T-cell (primary cell): ENCODE measurements at places on chromosomes 4 and X. TPM values are rescaled to one million over a fixed set of nuclear protein-coding genes. Genes with fewer than 3 reads are reported as not detected.

DNA sequence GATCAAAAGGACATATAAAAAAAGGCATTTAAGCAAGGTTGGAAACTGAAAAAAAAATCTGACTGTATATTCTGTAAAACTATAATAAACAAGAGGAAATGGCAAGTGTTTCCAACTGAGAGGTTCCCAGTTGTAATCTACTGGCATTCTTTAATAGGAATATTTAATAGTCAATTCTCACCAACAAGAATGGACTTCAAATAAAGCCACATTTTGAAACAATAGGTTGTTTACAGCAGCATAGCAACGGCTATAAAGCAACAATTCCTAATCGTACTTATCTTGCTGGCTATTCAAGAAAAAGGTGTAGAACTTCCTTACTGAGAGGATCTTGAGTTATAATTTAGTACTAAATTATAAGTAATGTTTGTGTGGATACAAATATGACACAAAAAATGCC is 75.5 kb downstream of the VEGFC start:
- no peak overlapping the region for H3K4me3 ChIP-seq
- no peaks in the 10 kb centered on the region for H3K27me3 ChIP-seq
- no peaks in the 10 kb centered on the region for H3K4me1 ChIP-seq
- H3K27ac ChIP-seq, result no peak overlapping the region

The SHROOM2 gene
- total RNA-seq, result 0.06 TPM

The RBMX gene
- total RNA-seq, result 209 TPM

DNA sequence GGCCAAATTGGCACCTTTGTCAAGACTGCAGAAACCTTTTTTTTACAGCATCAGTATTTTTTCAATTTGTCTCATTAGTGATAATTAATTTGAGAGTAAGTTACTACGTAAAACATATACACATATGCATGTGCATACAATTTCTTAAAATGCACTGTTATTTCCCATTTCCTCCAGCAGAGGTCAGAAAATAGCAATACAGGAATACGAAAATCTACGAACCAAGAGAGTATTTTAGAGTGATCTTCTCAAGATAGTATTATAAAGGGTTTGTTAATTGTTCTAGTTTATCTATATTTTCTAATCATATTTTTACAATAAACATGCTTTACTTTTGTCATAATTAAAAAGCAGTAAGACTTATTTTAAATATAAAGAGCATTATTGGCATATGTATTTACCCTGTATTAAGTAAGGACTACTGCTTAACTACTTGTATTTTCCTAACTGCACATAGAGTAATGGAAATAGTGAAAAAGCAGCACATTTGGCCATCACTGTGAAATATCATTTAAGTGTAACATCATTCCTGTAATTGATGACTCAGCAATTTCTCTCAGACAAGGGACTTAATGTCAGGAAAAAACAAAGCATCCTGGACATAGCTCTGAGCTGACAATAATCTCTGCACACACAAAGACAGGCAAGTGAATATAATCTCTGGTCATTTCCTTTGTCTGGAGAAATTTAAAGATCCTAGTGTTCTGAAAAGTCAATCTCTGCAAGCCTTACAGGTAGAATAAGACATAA is 45.6 kb downstream of the MAOB start:
- no peak overlapping the region for H3K4me3 ChIP-seq
- H3K27ac ChIP-seq, result no peak overlapping the region
- H3K4me1 ChIP-seq, result no peaks in the 10 kb centered on the region
- no peaks in the 10 kb centered on the region for H3K27me3 ChIP-seq

The SYN1 gene
- total RNA-seq, result 0.92 TPM

- no peak overlapping the region for H3K4me3 ChIP-seq
- H3K36me3 ChIP-seq, result no peaks in the 10 kb centered on the region
- no peak for DNase-seq
- no peak overlapping the region for H3K27ac ChIP-seq
Observed at GRCh38 chr4:114046331-114046730, 66.9 kb upstream of the ARSJ start.

GRCh38 chrX:40031911-40032310 is 65.8 kb downstream of the BCOR start:
- DNase-seq, result no peak
- H3K27me3 ChIP-seq, result no peaks in the 10 kb centered on the region

DNA sequence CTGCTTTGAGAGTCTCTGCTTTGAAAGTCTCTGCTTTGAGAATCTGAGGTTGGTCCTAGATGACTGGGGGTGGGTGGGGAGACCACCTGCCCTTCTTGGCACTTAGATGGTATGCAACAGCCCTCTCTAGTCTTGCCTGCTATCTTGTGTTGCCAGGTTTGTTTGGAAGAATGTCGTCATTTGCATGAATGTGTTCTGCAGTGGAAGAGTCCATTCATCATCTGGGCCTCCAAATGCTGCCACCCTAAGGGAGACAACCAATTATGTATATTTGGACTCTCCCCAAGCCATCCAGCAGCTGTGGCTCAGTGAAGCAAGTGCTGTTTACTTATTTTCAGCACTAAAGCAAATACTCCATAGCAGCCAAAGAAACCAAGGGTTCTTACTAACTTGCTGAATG is 44.6 kb upstream of the TRPC5OS start:
- no peaks in the 10 kb centered on the region for H3K27me3 ChIP-seq
- H3K36me3 ChIP-seq, result no peaks in the 10 kb centered on the region
- no peak for DNase-seq
- H3K4me1 ChIP-seq, result no peaks in the 10 kb centered on the region
- H3K27ac ChIP-seq, result no peak overlapping the region

The TRPC3 gene
- total RNA-seq, result 0.18 TPM

GRCh38 chr4:141543706-141544105 is 92.7 kb upstream of the IL15 start:
- no peak overlapping the region for H3K4me3 ChIP-seq
- H3K4me1 ChIP-seq, result no peaks in the 10 kb centered on the region
- no peaks in the 10 kb centered on the region for H3K27me3 ChIP-seq

DNA sequence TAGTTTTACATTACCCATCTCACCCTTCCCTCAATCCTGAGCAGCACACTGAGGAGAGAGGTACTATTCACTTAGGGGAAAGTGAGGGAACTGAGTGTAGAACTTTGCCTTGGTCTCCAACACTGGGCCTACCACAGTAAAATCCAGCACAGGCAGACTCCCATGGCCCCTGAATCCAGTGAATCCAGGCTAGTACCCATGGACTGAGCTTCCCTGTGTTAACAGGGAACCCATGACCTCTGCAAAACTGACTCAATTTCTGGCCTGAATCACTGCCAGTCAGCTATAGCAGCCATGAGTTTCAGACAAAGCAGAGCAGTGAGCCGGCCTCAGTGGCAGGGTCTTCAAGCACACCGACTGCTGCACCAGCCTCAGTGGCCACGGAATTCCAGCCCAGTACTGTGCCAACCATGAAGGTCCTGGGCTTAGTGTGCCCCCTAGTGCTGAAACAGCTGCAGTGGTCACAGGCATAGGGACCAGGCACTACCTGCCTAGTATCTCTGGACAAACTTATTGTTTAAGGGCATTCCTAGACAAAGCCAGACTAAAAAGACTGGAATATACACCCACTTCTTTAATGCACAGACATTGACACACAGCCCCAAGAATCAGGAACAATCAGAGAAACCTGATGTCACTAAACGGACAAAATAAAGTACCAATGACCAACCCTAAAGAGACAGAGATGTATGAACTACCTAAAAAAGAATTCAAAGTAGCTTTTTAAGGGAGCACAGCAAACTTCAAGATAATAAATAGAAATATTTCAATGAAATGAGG is 127.4 kb upstream of the RPL34 start:
- no peak for DNase-seq
- no peak overlapping the region for H3K27ac ChIP-seq
- H3K36me3 ChIP-seq, result no peaks in the 10 kb centered on the region
- H3K4me1 ChIP-seq, result no peaks in the 10 kb centered on the region
- H3K27me3 ChIP-seq, result no peaks in the 10 kb centered on the region
- H3K4me3 ChIP-seq, result no peak overlapping the region

The GLRA2 gene
- not detected for total RNA-seq

GRCh38 chrX:24369816-24370215 is 9.4 kb downstream of the SUPT20HL1 start:
- H3K4me1 ChIP-seq, result peaks cover 9% of the 10 kb centered on the region
- no peaks in the 10 kb centered on the region for H3K27me3 ChIP-seq
- H3K4me3 ChIP-seq, result no peak overlapping the region
- no peak for DNase-seq
- H3K27ac ChIP-seq, result no peak overlapping the region

DNA sequence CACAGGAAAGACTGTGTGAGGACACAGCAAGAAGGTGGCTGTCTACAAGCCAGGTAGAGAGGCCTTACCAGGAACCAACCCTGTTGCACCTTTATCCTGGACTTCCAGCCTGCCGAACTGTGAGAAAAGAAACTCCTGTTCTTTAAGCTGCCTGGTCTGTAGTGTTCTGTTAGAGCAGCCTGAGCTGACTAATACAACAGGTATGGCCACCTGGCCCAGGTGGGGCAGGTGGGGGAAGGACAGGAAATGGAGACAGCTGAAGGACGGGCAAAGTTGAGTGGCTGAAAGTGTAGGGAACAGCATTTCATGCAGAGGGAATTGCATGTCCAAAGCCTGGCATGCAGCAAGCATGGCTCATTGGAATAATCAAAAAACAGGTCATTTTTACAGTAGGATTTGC is 35.1 kb downstream of the CYTL1 start:
- H3K4me1 ChIP-seq, result no peaks in the 10 kb centered on the region
- no peak overlapping the region for H3K4me3 ChIP-seq
- no peak overlapping the region for H3K27ac ChIP-seq

The COX7B2 gene
- not detected for total RNA-seq

The CLCN5 gene
- 2.2 TPM for total RNA-seq

GRCh38 chr4:91076147-91076546 is 949.0 kb downstream of the CCSER1 start:
- H3K4me1 ChIP-seq, result no peaks in the 10 kb centered on the region
- DNase-seq, result no peak
- H3K27me3 ChIP-seq, result no peaks in the 10 kb centered on the region
- no peaks in the 10 kb centered on the region for H3K36me3 ChIP-seq

The NEIL3 gene
- total RNA-seq, result 0.68 TPM

DNA sequence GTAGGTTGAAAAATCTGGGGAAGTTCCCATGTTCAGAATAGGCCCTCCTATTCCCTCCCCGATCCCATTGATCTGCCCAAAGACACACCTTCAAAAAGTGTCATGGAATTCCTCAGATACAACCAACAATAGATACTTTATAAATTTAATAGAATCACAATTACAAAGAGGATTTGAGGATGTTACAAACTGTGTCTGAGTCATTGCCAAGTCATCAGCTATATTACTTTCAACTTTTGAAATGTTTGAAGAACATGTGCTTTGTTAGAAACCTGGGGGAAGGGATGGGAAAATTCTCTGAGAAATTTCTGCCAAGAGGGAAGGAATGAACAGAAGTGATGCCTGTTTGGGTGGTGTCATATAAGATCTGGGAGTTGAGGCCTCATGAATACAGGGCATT is 46.7 kb downstream of the KCNIP4 start:
- no peak overlapping the region for H3K27ac ChIP-seq
- no peaks in the 10 kb centered on the region for H3K27me3 ChIP-seq
- H3K4me3 ChIP-seq, result no peak overlapping the region
- no peak for DNase-seq

The PPP4R3C gene
- not detected for total RNA-seq

The UGT2A1 gene
- total RNA-seq, result not detected

The DUX4 gene
- total RNA-seq, result not detected

The RXFP1 gene
- total RNA-seq, result not detected

GRCh38 chrX:107484002-107484726 is 34.7 kb downstream of the FRMPD3 start:
- no peak for DNase-seq
- no peaks in the 10 kb centered on the region for H3K36me3 ChIP-seq
- no peak overlapping the region for H3K4me3 ChIP-seq
- no peak overlapping the region for H3K27ac ChIP-seq

DNA sequence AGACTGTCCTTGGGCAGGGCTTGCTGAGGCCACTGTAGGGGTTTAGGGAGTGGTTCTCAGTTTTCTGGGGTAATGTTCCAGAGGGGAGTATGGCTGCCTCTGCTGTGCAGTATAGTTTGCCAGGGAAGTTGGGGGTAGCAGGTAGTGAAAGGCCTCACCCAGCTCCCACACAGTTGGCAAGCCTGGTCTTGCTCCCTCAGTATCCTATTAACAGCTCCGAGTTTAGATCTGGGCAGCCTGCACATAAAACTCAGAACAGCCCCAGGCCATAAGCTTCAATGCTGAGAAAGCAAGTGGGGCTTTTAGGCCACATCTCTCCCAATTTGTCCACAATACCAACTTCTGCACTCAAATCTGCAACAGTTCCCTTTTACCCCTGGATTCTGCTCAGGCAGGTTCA is 205.2 kb downstream of the GALNTL6 start:
- no peak overlapping the region for H3K27ac ChIP-seq
- DNase-seq, result no peak
- no peaks in the 10 kb centered on the region for H3K27me3 ChIP-seq
- H3K4me1 ChIP-seq, result no peaks in the 10 kb centered on the region
- no peaks in the 10 kb centered on the region for H3K36me3 ChIP-seq

GRCh38 chr4:71185037-71185436 is 153.8 kb upstream of the SLC4A4 start:
- no peaks in the 10 kb centered on the region for H3K36me3 ChIP-seq
- no peak for DNase-seq
- no peak overlapping the region for H3K27ac ChIP-seq
- H3K4me1 ChIP-seq, result peaks cover 9% of the 10 kb centered on the region

The TKTL1 gene
- 0.60 TPM for total RNA-seq

- no peak for DNase-seq
- H3K4me1 ChIP-seq, result no peaks in the 10 kb centered on the region
- H3K36me3 ChIP-seq, result no peaks in the 10 kb centered on the region
- H3K27ac ChIP-seq, result no peak overlapping the region
- no peaks in the 10 kb centered on the region for H3K27me3 ChIP-seq
Observed at GRCh38 chr4:84792366-84793301, 173.9 kb downstream of the WDFY3 start.

DNA sequence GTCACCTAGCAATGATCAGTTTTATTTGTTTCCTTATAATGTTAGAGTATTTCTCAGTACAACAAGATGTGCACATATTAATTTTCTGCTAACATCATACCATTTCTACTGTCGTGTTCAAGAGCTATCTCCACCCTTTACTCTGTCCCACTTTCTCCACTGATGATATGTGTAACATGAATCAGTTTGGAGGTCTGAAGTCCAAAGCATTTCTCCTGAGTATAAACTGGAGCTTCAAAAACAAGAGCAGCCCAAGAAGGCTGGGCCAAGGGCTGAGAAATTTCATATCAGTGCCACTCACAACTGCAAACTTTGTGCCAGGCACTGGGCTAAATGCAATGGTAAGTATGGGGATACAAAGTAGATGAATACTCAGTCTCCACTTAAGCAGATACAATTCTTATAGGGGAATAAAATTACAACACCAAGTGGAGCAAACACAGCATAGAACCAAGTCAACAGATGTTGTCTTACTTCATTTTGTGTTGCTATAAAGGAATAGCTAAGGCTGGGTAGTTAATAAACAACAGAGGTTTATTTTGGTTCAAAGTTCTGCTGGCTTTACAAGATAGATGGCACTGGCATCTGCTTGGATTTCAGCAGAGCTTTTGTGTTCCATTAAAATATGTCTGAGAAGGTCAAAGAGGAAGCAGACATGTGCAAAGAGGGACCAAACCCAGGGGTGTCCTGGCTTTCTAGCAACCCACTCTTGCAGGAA is 44.2 kb downstream of the AMELX start:
- no peak overlapping the region for H3K4me3 ChIP-seq
- H3K27ac ChIP-seq, result no peak overlapping the region
- H3K36me3 ChIP-seq, result no peaks in the 10 kb centered on the region
- no peaks in the 10 kb centered on the region for H3K27me3 ChIP-seq
